ENCODE measurements at places on chromosomes 7 and 10.

DNA sequence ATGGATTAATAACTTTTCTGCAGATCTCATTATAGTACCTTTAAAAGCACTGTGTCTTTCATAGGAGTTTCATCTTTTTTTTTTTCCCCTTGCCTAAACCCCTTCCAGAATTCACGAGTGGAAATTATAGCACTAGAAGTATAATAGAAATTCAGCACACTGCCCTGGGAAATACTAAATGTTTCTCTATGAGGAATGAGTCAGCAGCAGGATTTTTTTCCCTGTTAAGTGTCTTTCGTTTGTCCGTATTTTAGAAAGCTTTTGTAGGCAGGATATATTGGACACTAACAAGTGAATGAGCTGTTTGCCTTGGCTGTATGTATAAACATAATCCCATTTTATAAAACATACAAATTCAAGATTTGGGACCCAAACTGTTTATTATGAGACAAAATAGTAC is 105.8 kb downstream of the EXOC4 start:
- no peak for DNase-seq

DNA sequence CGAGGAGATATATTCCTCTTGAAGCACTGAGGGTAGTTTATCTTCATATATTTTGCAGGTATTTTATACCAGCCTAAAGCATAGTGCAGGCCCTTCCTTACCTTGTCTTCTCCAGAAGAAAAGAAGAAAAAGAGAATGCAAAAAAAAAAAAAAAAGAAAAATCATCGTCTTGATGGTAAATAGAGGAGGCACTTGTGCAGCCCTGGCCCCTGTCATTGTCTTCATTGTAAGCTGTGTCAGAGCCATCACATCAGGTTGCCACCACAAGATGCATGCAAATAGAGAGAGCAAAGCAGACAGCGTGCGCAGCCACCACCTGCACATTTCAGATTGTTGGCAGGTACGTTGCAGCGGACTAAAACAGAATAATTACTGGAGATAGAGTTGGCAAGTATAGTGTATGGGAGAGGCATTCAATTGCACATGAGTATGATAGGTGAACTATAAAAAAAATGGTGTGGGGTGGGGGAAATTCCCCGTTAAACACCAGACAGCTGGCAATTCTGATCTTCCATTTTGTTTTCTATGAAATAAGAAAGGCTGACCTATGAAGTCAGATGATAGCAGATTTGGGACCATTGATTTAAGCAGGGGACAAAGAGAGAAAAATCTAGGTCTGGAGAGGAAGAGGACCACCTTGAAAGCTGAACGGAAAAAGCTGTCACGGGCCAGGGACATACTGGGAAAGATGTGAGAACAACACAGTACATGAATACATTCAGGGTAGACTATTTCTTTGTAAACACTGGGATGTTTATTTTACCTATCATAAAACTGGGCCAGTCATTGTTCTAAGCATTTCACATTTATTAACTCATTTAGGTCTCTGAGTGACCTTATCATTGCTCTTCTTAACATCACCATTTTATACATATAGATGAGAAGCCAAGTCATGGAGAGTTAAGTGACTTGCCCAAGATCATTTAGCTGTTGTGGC is 306.3 kb upstream of the SP8 start:
- peak; percentile 24 for DNase-seq

- no peak for DNase-seq
Observed at GRCh38 chr7:71325151-71325550, 193.2 kb downstream of the GALNT17 start.

DNA sequence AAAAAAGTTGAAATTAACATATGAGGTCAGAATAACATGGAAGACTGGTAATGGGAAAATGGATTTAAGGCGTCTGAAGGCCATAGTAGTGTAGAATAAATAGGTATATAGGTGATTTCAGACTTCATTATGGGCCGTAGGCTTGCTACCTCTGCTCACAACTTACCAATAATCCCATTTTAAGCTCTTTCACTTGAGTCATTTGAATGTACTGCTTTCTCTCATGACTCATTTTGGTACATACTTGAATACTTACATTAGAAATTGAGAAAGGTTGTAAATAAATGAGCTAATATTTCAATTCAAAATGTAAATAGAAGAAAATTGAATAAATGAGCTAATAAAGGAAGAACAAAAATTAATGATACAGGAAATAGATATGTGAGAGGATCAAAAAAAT is 42.2 kb upstream of the NEUROD6 start:
- DNase-seq = no peak

DNA sequence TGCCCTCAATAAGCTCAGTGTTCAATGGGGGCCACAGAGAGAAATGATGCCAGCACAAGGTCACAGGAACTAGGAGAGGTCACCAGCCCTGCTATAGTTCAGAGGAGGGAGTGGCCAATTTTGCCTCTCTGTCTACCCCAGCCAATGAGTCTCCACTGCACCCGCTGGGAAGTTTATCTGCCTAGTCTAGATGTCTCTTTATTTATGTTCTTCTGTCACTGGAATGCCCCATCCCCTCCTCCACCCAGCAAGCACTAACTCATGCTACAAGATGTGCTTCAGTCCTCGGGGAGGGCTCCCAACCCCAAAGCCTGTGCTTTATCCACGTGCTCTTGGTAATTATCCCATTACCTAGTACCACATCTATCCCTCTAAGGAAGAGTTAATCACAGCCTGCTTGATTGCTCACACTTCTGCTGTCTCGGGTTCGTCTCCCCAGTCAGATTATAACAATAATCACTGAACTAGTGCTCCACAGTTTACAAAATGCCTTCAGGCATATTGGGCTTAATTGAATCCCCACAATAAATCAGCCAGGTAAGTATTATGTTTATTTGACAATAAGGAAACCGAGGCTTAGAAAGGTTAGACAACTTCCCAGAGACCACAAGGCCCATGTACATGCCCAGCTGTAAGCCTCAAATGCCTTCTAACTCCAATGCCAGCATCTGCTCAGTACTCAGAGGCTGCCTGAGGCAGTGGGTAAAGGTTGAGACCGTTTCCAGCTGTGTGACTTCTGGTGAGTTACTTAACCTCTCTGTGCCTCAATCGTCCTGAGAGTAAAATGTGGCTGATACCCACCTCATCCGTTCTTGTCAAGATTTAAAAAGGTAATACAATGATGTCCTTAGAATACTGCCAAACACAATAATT is 3.9 kb downstream of the HIP1 start:
- DNase-seq = no peak

GRCh38 chr10:85433248-85433647 is 933.3 kb downstream of the GRID1 start:
- DNase-seq = no peak

DNA sequence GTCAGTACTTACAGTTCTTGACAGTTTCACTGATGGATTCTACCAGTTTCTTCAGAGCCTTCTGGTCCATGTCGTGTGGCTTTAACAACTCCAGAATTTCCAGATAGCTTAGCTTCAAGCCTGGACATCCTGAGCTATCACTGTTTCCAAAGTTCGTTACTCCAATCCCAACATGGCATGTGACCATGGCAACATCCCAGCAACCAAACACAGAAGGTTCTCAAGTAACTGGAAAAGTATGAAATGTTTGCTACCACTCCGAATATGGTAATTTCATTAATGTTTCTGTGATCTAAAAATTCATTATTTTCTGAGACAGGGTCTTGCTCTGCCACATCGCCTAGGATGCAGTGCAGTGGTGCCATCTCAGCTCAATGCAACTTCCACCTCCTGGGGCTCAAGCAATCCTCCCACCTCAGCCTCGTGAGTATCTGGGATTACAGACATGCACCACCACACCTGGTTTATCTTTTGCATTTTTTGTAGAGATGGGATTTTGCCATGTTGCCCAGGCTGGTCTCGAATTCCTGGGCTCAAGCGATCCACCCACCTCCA is 29.3 kb downstream of the RBM48 start:
- no peak for DNase-seq

DNA sequence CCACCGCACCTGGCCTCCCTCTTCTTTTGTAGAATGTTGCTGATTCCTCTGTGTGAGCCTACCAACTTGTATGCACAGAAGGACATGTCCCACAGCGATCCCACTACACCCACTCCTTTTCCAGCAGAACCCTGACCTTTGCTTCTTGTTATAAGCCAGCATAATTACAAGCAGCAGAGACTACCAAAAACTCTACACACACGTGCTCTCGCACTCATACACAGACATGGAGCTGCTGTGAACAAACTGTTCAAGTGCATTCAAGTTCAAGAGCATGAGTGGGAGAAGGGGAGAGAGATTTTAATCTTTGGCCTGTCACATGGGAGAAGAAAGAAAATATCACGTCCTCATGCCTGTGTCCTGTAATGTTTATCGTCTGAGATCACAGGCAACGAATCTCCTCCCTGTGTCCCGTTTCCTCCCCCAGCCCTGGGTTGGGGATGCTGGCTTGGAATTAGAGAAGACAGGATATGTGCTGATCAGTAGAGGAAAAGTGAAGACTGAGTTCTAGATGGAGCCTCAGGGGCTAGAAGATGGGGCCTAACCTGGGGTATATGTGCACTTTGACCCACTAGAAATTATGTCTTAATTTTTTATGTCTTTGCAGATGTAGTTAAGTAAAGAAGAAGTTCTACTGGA is 79.6 kb downstream of the NHLRC2 start:
- DNase-seq = no peak

DNA sequence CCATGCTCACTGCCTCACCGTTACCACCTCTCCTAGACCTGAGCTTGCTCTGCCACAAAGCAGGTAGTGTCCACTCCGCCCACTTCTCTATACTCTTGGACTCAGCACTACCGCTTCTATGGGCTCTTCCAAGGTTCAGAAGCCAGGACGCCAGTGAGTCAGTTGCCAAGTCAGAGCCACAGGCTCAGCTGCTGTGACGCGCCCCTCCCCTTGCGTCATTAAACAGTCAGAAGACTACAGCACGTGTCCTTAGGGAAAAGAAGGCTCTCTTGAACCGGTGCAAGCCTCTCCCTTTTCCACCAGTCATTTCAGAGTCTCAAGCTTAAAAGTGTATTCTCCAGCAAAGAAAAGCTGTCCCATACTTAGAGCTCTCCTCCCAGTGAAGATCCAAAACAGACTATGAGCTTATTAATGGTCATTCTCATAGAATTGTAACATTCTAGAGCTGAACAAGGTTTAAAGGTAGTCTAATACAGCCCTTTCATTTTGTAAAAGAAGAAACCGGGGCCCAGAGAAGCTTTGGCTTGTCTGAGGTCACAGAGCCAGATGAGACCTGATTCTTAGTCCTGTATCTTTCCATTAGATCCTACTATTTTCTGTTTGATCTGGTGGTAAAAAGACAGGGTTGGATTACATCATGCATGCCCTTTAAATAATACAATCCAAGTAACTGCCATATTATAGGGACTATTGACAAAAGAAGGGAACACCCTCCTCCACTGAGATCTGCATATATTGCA is 40.9 kb upstream of the MET start:
- no peak for DNase-seq

Data from NCI-H1436 treated with DMSO at 0.1 percent for 48 hours (cell line).